ENCODE measurements at places on chromosomes 12 and 14. TPM values are rescaled to one million over a fixed set of nuclear protein-coding genes. Genes with fewer than 3 reads are reported as not detected.

DNA sequence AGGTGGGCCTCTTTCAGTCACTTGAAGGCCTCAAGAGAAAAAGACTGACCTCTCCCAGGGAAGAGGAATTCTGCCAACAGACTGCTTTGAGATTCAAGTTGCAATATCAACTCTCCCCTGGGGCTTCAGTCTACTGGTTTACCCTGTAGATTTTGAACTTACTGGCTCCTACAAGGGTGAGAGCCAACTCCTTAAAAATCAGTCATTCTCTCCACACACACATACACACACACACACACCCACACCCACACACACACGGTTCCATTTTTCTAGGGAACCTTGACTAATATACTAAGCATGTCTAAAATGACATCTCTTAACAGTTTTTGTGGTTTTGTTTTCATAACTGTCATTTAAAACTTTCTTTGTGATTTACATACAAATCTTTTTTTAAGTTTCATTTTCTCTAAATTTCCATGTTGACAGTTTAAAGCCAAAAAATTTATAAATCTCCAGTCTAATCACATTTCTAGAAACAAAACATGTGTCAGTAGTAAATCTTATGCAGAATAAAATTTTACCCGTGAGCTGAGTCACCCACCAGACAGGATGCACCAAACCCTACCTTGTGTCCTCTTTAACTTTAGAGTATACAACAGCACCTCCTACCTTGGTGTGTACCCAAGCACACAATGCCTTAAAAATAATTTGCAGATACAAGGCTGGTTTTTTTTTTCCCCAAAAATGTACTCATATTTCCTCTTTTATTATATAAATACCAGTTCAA, 394.6 kb downstream of the AEBP2 start:
- no peak for DNase-seq

DNA sequence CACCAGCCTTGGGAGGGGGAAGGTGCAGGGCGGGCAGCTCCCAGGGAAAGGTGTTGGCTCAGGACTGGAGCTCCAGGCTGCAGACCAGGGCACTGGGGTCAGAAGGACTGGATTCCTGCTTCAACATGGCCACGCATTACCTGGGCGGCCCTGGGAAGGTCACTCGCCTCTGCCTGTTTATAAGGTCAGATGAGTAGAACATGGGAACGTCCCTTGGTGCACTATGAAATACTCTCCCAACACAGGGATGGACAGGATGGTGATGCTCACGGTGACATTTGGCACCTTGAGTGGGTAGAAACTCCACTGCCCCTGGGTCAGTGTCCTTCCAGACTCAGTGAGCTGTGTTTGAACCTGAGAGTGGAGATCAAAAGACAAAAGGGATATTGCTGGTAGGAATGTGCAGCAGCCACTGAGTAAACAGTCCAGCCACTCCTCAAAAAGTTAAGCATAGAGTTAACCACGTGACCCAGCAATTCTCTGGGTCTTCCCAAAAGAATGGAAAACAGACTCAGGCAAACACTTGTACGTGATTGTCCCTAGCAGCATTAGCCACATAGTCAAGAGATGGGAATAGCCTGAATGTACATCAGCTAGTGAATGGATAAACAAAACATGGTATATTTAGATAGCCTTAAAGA, 9.1 kb upstream of the BDKRB2 start:
- DNase-seq, result no peak

DNA sequence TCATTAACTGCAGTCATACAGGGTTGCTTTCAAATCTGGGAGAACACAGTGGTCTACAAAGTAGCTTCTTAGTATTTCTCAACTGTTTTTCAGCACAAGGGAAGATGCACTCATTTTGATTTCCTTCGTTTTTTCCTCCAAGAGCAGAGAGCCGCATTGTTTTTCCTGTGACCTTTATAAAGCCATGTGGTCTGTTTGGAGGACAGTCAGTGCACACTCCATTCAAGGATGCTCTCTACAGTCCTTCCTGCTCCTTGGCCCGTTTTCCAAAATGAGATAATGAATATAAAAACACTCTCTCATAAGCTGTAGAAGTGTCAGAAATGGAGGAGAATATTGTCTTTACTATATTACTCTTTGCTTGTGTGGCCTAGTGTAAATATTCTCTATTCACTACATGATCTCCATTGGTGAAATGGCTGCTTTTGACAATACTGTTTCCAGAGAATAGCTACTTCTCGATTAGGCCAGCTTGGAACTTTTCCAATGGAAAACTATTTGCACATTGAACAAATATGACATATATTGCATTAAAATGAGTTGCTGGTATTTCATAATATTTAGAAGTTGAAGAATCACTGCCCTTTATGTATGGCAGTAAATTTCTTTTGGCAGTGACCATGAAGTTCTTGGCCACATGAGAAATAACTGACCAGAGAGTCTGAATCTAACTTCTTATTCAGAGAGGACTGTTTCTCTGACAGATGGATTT, 393.1 kb upstream of the RGS6 start:
- DNase-seq, result no peak

DNA sequence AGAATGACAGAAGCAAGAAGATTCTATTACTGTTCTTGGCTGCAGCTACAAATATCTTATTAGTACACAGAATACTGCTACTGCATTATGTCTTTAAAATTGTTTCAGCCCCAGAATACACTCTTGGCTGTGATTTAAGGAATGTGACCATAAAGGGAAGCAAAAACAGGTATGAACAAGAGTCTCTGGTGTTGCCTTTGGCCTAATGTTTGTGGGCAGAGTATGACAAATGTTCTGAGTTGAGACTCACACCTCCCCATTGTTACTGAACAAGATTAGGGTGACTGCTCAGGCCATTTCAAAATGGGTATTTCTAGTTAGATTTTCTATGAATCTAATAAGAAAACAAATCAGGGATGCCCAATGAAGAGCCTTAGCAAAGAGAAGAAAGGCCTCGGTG, 28.5 kb downstream of the TTC6 start:
- no peak for DNase-seq

Gene SDSL
- 7.6 TPM for total RNA-seq

- peak; percentile 14 for DNase-seq
These were observed 42.8 kb downstream of the NKX2-1 start for GRCh38 chr14:36477266-36477665.

Gene SPSB2
- 10.8 TPM for total RNA-seq

GRCh38 chr12:2759733-2760132, 35.0 kb upstream of the FKBP4 start:
- DNase-seq, result no peak

Gene CCDC177
- not detected for total RNA-seq

Gene HOXC10
- 2.0 TPM for total RNA-seq

DNA sequence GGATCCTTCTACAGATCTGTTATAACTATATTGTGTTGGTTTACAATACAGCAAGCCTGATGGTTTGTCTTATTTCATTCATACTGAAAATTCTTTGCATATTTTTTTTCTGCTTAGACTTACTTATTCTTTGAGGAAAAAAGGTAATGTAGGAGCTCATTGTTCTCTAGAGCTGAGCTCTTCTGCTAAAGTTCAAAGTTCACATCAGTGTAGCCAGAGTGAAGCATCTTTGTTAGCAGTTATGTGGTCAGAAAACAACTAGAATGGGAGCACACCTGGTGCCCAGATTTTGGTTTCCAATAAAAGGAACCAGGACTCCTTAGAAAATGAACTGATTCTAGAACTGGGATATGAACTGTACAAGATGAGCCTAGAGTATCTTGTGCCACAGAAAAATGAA, 10.3 kb downstream of the GPX2 start:
- no peak for DNase-seq

- peak; percentile 65 for DNase-seq
These were observed 15.9 kb downstream of the KCTD10 start for GRCh38 chr12:109461049-109461845.

- no peak for DNase-seq
These were observed 25.7 kb downstream of the MOK start for GRCh38 chr14:102279282-102279681.

- no peak for DNase-seq
These were observed 86.5 kb downstream of the PDZRN4 start for GRCh38 chr12:41274643-41275042.

Gene FZD10
- total RNA-seq, result 0.04 TPM

DNA sequence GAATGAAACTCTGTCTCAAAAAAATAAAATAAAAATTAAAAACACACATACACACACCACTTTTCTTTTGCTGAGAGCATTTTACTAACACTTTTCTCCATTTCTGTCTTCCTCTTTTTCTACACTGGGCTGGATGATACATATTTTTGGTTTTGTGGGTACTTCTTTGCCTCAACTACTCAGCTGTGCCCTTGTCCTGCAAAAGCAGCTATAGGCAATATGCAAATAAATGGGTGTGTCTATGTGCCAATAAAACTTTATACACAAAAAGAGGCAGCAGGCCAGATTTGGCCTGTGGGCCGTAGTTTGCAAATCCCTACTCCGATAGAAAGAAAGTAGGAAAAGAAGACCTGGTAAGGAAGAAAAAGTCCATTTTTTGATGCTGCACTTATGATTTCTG, 6.5 kb downstream of the CLMN start:
- DNase-seq, result no peak

GRCh38 chr14:77590845-77591485, 25.5 kb downstream of the SPTLC2 start:
- no peak for DNase-seq

GRCh38 chr12:29146196-29146595, 2.9 kb upstream of the FAR2 start:
- no peak for DNase-seq

DNA sequence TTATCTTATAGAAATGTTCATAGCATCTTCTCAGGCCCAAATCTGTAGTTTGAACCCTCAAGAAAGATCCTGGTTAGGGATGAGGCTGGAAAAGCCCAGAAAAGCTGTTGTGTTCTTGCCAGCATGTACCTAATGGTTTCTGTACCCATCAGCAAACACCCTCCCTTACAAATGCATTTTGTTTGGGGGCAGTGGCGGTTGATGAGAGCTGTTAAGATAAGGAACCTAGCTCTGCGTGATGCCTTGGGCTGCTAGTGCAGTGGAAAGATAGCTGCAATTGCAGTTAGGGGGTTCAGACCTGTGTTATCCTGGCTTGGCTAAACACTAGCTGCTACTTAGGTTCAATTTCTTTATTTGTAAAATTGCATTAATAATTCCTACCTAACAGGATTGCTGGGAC, 3.6 kb downstream of the TPH2 start:
- no peak for DNase-seq

DNA sequence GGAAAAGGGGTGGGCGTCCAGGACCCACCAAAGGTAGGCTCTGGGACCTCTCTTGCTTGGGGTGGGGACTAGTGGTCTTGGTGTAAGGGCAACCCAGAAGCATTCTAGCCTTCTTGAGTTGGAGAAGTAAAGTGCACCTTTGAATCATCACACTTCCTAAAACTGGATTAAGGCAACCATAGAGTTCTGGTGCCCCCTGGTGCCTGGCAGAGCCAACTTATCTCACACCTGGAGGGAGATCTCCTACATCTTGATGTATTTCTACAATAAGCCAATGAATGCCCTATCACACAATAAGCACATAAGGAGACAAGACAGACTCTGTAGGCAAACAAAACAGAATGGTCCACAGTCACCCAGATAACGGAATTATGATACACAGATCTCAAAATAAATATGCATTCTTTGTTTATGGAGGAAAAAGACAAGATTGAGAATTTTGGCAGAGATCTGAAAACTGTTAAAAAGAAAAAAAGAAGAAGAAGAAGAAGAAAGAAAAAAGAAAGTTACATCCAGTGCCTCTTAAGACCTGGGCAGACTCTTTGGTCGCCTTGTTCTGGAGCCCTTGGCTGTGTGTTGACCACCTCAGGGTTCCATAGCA, 95.9 kb upstream of the PPP2R5C start:
- DNase-seq, result peak; percentile 55

Gene DIO2
- 48.7 TPM for total RNA-seq
